ENCODE measurements at places on chromosomes 2 and 18.

GRCh38 chr18:64807560-64807959, 658.7 kb upstream of the LINC00305 start:
- no peaks in the 10 kb centered on the region for H3K36me3 ChIP-seq
- no peak overlapping the region for H3K27ac ChIP-seq
- no peak for DNase-seq

DNA sequence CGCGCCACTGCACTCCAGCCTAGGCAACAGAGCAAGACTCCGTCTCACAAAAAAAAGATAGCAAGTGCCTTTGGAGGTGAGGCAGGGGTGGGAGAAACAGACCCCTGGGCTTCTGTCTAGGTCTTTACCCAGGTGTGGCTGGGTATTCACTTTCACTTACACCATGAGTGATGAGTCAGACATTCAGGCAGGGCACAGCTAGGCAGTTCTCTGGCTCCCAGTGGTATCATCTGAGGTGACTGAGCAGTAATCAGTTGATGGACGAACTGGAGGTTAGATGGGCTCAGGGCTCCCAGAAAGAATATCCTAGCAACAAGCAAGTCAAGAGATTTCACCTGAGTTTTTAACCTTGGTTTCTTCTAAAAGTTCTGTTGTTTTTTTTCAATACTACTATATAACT, 107.0 kb upstream of the RAB6C start:
- no peak overlapping the region for H3K4me3 ChIP-seq
- no peak overlapping the region for H3K27ac ChIP-seq
- no peak for DNase-seq
- no peaks in the 10 kb centered on the region for H3K36me3 ChIP-seq

DNA sequence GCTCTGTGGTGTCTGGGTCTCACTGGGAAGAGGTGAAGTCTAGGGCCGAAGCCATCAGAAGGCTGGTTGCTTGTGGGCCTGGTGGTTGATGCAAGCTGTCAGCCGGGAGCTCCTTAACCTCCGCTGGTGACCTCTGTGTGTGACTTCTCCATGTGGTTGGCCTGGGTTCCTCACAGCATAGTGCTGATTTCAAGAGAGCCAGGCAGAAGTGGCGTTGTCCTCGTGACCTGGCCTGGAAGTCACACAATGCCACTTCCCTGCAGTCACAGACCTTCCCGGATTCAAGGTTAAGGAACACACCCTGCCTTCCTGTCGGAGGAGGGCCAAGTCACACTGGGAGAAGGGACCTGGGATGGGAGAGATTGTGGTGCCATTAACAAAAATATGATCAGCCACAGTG, 303.7 kb upstream of the HS6ST1 start:
- no peak overlapping the region for H3K27ac ChIP-seq
- H3K36me3 ChIP-seq = no peaks in the 10 kb centered on the region
- peaks cover 7% of the 10 kb centered on the region for H3K4me1 ChIP-seq
- no peak for DNase-seq

- DNase-seq = no peak
- H3K36me3 ChIP-seq = no peaks in the 10 kb centered on the region
- no peak overlapping the region for H3K4me3 ChIP-seq
- no peak overlapping the region for H3K27ac ChIP-seq
- no peaks in the 10 kb centered on the region for H3K27me3 ChIP-seq
Observed at GRCh38 chr2:154568413-154568812, 130.1 kb upstream of the KCNJ3 start.

DNA sequence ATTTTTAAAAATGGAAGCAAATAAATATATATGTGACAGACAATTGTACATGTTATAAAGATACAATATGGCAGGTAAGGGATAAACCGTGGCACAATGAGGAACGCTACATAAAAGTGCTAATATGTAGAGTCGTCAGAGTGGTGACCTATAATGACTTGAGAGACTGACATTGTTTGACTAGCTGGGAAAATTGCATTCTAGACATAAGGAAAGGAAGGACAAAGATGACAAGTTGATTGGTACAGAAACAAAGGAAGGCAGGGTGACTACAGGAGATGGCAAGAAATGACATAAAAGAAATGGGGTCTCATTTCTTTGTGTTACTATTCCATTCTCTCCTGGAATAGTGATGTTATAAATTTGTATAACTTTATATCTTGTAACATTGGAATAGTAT, 420.4 kb downstream of the DSC3 start:
- H3K36me3 ChIP-seq = no peaks in the 10 kb centered on the region
- no peak overlapping the region for H3K4me3 ChIP-seq
- H3K27ac ChIP-seq = no peak overlapping the region
- H3K27me3 ChIP-seq = peaks cover 13% of the 10 kb centered on the region

GRCh38 chr2:112156152-112156986, 18.2 kb downstream of the FBLN7 start:
- H3K36me3 ChIP-seq = no peaks in the 10 kb centered on the region
- no peak overlapping the region for H3K27ac ChIP-seq
- H3K4me1 ChIP-seq = no peaks in the 10 kb centered on the region
- H3K4me3 ChIP-seq = no peak overlapping the region
- no peak for DNase-seq

DNA sequence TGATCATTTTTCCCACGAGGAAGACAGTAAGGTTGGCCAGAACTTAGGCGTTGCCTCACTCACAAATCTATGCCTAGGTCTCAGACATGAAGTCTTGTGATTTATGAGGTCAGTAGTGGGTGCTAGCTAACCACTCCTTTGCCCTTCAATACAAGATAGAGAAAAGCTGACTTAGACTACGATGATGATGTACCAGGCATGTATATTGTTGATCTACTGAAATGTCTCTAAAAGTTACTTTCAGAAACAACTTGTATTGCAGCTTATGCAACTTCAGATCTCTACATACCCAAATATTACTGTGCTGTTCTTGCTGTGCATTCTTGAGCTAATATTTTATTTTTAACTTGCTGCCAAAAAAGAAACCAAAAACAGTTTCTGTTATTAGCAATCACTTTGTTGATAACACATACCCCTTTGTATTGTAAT, 30.6 kb downstream of the MAPRE2 start:
- no peak for DNase-seq
- no peaks in the 10 kb centered on the region for H3K27me3 ChIP-seq
- no peaks in the 10 kb centered on the region for H3K36me3 ChIP-seq

- peaks cover 8% of the 10 kb centered on the region for H3K4me1 ChIP-seq
- no peaks in the 10 kb centered on the region for H3K36me3 ChIP-seq
- DNase-seq = no peak
- H3K27me3 ChIP-seq = peaks cover 16% of the 10 kb centered on the region
- H3K27ac ChIP-seq = no peak overlapping the region
- no peak overlapping the region for H3K4me3 ChIP-seq
Observed at GRCh38 chr18:8586941-8587340, 22.3 kb upstream of the RAB12 start.

- no peaks in the 10 kb centered on the region for H3K27me3 ChIP-seq
- peaks cover 3% of the 10 kb centered on the region for H3K4me1 ChIP-seq
- DNase-seq = no peak
- no peaks in the 10 kb centered on the region for H3K36me3 ChIP-seq
- H3K27ac ChIP-seq = no peak overlapping the region
Observed at GRCh38 chr2:180505203-180505602, 475.2 kb upstream of the UBE2E3 start.

DNA sequence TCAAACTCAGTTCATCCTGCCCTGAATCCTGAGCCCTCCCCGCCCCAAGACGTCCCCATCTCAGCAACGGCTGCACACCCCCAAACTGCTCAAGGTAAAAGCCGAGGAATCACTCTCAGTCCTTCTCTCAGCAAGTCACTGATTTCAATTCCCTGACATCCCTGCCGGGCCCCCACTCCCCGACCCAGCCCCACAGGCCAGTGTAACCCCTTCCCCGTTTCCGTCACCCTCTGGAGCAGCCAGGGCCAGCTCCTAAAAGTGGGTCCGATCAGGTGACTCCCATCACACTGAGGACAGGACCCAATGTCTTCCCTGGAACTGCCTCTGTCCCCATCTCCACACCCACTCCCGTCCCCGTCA, 20.5 kb downstream of the SNORC start:
- H3K27ac ChIP-seq = peak overlapping the region; percentile 16
- peaks cover 9% of the 10 kb centered on the region for H3K36me3 ChIP-seq
- peaks cover 19% of the 10 kb centered on the region for H3K4me1 ChIP-seq
- no peak overlapping the region for H3K4me3 ChIP-seq
